ENCODE measurements at places on chromosomes 12 and 14. TPM values are rescaled to one million over a fixed set of nuclear protein-coding genes. Genes with fewer than 3 reads are reported as not detected.

DNA sequence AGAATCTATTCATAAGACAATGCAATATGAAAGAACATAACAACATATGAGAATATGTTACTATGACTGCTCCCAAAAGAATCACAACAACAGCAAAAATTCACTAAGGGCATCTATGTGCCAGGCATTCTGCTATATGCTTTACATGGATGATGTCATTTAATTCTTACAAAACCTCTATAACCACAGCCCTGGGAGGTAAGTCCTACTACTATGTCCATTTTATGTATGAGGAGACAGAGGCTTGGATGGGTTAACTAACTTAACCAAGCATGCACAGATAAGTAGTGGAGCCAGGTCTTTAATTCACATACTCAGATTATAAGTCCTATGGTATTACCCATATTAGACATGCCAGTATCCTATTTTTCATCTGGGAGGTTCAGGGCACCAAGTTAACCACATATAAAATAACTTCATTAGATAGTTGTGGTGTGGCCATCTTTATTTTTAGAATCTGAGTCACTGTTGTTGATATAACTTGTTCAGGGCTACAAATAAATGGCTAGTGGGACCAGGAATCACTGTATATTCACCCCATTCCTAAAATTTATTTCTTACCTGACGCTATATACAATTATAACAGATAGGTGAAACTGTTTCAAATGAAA is 33.2 kb upstream of the RAD51AP1 start:
- H3K27me3 ChIP-seq = no peaks in the 10 kb centered on the region
- no peak overlapping the region for H3K4me3 ChIP-seq
- no peak overlapping the region for H3K27ac ChIP-seq
- no peaks in the 10 kb centered on the region for H3K36me3 ChIP-seq

DNA sequence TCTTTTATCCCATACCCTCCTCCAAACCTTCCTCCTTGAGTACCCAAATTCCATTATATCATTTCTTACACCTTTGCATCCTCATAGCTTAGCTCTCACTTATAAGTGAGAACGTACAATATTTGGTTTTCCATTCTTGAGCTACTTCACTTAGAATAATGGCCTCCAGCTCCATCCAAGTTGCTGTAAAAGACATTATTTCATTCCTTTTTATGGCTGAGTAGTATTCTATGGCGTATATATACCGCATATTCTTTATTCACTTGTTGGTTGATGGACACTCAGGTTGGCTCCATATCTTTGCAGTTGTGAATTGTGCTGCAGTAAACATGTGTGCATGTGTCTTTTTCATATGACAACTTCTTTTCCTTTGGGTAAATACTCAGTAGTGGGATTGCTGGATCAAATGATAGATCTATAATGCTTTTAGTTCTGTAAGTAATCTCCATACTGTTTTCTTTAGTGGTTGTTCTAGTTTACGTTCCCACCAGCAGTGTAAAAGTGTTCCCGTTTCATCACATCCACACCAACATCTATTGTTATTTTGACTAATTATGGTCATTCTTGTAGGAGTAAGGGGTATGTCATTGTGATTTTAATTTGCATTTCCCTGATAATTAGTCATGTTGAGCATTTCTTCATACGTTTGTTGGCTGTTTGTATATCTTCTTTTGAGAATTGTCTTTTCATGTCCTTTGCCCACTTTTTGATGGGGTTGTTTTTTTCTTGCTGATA is 10.1 kb downstream of the RAB21 start:
- H3K4me3 ChIP-seq = no peak overlapping the region
- H3K27ac ChIP-seq = no peak overlapping the region
- DNase-seq = no peak
- no peaks in the 10 kb centered on the region for H3K27me3 ChIP-seq
- H3K4me1 ChIP-seq = no peaks in the 10 kb centered on the region
- H3K36me3 ChIP-seq = peaks cover 4% of the 10 kb centered on the region

KERA gene
- total RNA-seq = not detected

CLEC2D gene
- 17.0 TPM for total RNA-seq

AJUBA gene
- 3.3 TPM for total RNA-seq

SOAT2 gene
- total RNA-seq = 55.0 TPM

ACSM4 gene
- total RNA-seq = not detected
